ENCODE measurements at places on chromosomes 2 and 18.

GRCh38 chr18:29056800-29057199, 879.9 kb upstream of the CDH2 start:
- DNase-seq: no peak

GRCh38 chr2:237299906-237300305, 114.1 kb downstream of the COL6A3 start:
- no peak for DNase-seq

GRCh38 chr2:750628-751027, 73.4 kb upstream of the TMEM18 start:
- DNase-seq: no peak

- DNase-seq: no peak
These were observed 32.5 kb downstream of the CPO start for GRCh38 chr2:206971805-206972204.

- DNase-seq: no peak
These were observed 9.1 kb downstream of the MSTN start for GRCh38 chr2:190053426-190053825.

DNA sequence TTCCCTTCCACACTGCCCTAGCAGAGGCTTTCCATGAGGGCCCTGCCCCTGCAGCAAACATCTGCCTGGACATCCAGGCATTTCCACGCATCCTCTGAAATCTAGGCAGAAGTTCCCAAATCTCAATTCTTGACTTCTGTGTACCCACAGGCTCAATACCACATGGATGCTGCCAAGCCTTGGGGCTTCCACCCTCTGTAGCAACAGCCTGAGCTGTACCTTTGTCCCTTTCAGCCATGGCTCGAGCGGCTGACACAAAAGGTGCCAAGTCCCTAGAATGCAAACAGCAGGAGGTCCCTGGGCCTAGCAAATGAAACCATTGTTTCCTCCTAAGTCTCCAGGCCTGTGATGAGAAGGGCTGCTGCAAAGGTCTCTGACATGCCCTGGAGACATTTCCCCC, 744.5 kb upstream of the LINC00305 start:
- DNase-seq: no peak

- no peak for DNase-seq
These were observed 178.5 kb downstream of the ACTR3 start for GRCh38 chr2:114068438-114068837.

- no peak for DNase-seq
These were observed 27.8 kb downstream of the ANO7 start for GRCh38 chr2:241216211-241216761.

DNA sequence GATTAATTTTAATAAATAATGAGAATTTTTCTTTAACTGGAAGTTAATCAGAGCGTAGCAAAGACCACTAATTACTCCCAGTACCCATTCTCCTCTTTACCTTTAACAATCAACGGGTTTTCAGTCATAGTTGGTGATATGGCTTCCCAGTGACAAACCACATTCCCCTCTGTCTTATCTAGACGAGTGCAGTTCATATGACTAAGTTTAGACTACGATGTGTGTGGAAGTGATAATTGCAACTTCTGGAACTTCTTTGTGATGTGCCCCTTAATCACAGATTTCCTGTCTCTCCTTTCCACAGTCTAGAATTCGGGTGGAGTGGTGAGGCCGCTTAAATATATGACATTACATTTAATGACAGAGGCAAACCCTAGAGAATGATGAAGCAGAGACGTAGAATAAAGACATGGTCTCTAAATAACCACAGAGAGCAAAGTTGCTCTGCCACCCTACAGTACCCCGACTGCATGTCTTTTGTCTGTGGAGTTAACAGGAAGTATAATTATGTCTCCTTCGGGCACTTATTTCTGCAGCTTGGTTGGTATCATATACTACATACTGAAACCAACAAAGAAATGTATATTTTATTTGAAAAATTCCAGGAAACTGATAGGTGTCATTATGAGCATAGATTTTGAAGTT, 693.3 kb upstream of the CDH7 start:
- DNase-seq: no peak

DNA sequence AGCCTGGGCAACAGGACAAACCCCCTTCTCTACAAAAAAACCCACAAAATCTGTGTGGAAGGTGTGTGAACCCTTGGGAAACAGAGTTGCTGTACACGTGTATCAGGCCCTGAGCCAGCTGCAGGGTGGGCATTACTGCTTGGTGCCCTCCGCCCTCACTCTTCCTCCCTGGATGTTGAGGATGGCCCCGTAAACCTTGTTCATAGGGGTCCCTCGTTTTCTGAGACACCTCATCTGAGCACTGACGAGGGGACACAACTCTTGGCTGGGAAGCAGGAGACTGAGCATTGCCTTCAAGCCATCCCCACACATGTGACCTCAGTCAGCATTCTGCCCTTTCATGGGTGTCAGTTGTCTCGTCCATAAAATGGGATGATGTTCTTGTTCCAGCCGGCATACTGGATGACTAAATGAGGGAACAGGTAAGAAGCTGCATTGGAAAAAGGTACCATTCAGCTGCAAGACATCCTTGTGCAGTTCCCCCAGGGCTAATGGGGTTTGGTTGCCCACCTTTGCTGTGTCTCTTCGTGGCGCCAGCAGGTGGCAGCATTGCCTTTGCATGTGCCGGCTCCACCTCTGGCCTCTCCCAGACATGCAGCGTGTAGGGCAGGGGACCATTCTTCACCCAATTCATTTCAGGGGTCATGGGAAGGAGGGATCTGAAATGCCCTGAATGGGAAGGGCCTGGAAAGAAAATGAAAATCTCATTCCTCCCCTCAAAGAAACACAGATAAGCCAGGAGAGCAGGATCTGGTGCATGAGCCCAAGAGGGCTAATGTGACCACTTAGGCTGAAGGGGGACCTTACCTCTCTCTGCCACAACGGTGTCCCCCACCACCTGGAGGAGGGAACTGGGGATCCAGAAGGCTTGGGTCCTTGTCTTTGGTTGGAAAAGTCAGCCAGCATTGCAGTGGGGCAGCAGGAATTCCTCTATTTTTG, 36.4 kb upstream of the HAAO start:
- peak; percentile 61 for DNase-seq

DNA sequence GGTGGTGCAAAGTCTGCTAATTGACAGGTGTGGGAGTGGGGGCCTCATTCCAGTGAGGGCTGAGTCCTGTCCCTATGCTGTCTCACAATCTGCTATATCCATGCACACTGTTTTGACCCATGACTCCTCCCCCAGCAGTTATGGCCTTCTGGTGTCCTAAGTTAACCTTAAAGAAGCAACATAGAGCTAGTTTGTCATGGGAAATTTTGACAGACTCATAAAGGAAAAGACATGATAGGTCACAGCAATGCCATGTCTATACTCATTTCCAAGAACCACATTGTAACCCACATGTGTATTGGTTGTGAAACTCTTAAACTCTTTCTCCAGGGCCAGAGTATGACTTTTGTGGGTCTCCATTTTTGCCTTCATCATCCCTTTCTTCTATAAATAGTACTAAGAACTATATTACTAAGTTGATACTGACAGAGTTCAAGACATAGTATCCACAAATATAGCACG, 78.2 kb upstream of the SLC1A4 start:
- DNase-seq: no peak

DNA sequence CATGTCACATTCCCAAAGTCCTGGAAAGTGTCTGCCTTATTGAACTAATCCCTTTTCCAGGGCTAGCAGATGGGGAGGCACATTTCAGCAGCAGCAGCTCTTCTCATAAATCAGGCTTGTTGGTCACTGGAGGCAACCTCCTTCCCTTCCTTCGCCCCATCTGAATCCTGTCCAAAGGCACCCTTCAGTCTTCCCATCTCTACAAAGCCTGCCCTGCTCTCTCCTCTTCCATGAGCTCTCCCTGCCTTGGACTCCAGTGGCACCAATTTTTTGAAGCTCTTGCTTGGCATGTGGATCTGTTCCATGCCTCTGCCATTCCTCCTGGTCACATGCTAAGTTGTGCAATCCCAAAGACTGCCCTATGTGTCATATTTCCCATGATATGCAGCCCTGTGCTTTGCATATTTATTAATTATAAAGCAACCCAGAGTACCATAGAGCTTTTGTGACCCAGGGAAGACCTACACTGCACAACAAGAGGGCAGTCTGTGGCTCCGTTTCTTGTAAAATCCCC, 70.3 kb downstream of the ANTXR1 start:
- no peak for DNase-seq

- DNase-seq: no peak
These were observed 43.6 kb upstream of the SLC14A2 start for GRCh38 chr18:45571714-45572113.

- DNase-seq: no peak
These were observed 50.3 kb upstream of the RAB27B start for GRCh38 chr18:54777989-54778388.

DNA sequence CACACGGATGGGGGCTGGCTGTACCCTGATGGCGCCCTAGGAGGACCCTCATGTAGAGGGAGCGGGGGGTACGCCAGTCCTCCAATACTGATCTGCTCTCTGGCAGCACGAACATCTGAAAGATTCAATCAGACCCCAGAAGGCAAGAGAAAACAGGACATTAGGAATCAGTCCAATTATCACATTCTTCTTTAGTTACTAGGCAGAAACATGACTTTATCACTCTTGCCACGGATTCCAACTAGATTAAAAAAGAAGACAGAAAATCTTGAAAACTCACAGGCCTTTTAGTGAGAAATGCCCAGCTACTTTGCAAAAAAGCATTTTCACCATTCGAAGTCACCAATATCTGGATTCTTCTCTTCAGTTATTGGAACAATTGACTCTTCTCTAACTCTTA, 68.4 kb downstream of the ID2 start:
- no peak for DNase-seq

DNA sequence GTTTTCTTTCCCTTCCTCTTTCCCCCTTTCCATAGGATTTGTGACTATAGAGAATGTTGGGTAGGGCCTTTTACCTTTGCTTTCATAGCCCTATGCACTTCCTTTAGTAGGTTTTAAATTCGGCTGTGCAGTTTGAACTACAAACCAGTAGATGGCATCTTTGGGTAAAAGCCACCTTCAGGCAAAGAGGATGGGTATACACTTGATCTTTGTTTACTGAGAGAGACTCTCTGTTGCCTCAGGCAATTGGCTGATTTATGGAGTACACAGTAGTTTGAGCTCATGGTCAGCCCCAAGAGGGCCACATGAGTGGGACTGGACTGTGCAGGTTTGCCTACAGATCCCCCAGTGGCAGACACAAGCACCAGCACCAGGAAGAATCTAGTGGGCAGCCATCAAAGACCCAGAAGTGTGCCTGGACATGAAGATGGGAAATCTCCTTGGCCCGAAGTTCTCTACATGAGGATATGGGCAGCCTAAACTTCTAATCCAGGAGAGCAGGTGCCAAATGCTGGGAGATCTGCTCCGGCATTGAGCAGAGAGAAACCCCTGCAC, 1304.3 kb upstream of the DDX18 start:
- DNase-seq: no peak

- no peak for DNase-seq
These were observed 141.6 kb downstream of the WDPCP start for GRCh38 chr2:63446658-63447057.

- no peak for DNase-seq
These were observed 224.5 kb downstream of the UXS1 start for GRCh38 chr2:105969552-105969951.

GRCh38 chr2:60221098-60221497, 332.4 kb downstream of the BCL11A start:
- no peak for DNase-seq

DNA sequence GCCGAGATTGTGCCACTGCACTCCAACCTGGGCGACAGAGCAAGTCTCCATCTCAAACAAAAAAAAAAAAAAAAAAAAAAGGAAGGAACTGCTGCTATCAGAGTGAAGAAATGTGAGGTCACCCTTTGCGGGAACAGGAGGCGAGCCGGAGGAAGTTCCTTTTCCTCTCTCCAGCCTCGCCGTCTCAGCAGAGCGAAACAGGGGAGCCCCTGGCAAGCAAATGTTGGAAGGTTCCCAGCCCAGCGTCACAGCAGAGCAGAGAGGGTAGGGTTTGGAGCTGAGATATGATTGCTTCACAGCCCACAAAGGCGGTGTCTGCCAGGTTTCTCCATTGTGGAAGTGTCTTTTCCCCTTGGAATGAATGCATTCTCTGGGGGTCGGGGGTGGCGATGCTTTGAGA, 28.5 kb downstream of the SLC20A1 start:
- no peak for DNase-seq

- DNase-seq: no peak
These were observed at the start of gene PLCD4 for GRCh38 chr2:218607436-218608115. Gene PLCD4, plus strand, starts transcription at chr2:218607899. Its CDS starts 7,841 bp downstream, at chr2:218615740.

DNA sequence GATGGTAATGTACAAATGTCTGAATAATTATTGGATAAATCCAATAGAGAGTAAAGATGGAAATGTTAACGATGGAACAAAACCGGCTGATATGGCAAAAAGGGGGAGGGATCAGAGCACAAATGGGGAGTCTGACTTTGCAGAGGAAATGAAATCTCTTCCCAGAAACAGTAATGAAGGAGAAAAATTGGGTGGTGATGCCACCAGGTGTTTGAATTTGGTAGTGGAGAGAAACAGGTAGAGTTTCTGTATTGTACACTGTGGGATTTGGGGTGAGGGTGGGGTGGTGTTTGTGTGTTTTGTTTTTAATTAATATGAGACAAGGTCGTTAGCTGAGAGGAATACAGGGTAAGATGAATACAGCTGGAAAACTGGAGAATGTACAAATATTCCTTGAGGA, 20.4 kb upstream of the XDH start:
- DNase-seq: no peak

DNA sequence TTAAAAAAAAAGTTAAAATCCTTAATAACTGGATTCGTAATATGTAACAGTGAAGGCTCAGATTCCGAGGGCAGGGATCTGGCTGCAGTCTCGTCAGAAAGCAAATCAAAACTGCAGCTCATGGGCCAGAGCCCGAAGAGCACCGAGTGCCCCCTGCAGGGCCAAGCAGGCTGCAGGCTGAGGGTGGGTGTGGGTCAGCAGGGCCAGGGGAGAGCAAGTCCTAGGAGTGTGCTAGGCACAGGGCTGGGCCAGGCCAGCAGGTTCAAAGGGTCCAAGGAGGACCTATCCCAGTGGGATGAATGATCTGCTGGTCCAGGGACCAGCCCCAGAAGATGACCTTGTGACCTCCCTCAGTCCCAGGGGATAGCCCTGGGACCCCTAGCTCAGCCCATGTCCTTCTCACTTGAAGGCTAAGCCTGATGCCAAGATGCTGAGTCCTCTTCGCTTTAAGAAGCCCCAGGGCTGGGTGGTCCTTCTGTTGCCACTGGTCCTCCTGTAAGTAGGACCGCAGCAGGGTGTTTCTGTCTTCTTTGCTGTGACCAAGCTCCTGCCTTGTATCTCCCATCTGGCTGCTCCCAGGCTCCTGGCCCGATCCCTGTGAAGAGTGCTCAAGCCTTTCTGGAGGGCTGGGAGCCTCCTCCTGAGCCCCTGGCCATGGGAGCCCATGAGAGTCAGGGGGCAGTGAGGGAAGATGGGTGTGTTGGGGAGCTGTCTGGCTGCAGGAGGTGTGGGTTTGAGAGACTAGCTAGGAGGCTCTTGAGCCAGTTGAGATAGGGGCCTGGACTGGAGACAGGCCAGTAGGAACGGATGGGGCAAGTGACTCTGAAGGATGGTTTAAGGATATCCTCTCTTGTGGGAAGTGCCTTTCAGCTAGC, 150.7 kb downstream of the DYSF start:
- DNase-seq: no peak

DNA sequence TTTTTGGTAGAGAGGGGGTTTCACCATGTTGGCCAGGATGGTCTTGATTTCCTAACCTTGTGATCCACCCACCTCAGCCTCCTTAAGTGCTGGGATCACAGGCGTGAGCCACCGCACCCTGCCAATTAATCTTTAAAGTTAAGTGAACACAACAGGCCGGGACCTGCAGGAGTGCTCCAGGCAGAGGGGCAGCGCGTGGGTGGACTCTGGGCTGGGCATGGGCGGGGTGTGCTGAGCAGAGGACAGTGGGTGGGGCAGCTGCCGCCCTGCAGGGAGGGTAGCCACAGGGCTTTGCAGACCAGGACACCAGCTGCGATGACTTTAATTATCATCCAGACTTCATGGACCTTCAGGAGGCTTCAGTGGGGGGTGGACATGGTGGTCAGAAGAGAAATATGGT, 8.8 kb upstream of the GPR148 start:
- DNase-seq: no peak

Measured in activated CD4-positive, alpha-beta T cell treated with anti-CD3 and anti-CD28 coated beads, Interleukin-2, amount 50 U/mL, for 24 hours (primary cell).